GM12892 (cell line): ENCODE measurements at places on chromosomes 1 and 21.

- DNase-seq, result no peak
These were observed 154.5 kb downstream of the PEX14 start for GRCh38 chr1:10629091-10629815.

DNA sequence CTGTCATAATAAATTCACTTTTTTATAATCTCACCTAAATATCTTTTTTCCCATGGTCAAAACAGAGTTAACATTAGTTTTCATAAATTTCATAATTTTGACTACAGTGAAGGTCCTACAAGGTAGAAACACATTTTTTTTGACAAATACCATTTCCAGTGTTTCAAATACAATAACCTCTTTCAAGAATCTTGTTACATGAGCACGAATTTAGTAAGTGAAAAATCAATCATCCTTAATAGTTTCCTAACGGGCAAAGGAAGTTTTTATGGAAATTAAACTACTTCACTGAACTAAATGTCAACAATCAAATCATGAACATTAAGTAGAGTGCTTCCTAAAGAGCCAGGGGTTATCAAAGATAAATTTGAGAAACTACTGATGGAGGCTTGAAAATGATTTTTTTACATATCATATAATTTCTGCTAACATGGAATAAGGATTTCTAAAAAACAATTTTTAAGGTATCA lies 35.4 kb downstream of the ABL2 start:
- no peak for DNase-seq

- DNase-seq, result no peak
These were observed 14.6 kb downstream of the DSCAM start for GRCh38 chr21:40832316-40832715.

GRCh38 chr1:52157582-52157981 lies 15.7 kb downstream of the ZFYVE9 start:
- DNase-seq, result no peak

- DNase-seq, result no peak
These were observed 110.4 kb upstream of the IFFO2 start for GRCh38 chr1:19066874-19067181.

DNA sequence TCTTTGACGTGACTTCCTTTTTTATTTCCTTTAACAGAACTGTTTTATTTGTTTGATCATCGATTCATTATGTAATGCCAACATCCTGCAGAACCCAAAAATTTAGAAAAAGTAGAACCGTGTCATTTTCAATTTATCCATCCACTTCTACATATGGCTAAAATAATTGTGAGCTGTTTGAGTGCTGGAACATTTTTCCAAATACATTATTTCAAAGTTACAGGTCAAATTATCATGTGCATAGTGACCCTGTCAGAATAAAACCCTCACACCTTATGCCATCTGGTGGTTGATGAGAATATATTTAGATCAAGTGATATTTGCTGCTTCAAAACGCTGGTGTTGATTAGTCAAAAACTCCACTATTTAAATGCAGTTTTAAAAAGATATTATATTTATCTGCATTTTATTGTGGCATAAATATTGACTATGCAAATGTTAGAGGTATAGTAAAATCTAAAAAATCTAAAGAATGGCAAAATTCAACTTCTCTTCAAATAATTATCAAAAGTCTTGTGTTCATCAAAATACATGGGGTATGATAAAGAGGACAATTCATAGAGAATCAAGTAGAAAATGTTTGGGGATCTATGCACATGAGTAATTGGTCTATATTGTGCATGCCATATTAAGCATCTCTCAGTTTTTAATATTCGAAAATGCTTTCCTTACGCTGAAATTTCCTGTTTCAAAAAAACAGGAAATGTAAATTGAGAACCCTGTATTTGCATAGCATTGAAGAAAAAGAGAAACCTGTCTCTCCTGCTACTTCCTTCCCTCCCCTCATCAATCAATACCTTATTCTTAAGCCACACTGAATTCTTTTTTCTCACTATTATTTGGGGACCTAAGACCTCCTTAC lies 39.7 kb downstream of the UBE2U start:
- no peak for DNase-seq

- DNase-seq, result no peak
These were observed 492.0 kb upstream of the USP24 start for GRCh38 chr1:55707196-55707595.

- DNase-seq, result no peak
These were observed 120.9 kb downstream of the ATG4C start for GRCh38 chr1:62904856-62905225.

DNA sequence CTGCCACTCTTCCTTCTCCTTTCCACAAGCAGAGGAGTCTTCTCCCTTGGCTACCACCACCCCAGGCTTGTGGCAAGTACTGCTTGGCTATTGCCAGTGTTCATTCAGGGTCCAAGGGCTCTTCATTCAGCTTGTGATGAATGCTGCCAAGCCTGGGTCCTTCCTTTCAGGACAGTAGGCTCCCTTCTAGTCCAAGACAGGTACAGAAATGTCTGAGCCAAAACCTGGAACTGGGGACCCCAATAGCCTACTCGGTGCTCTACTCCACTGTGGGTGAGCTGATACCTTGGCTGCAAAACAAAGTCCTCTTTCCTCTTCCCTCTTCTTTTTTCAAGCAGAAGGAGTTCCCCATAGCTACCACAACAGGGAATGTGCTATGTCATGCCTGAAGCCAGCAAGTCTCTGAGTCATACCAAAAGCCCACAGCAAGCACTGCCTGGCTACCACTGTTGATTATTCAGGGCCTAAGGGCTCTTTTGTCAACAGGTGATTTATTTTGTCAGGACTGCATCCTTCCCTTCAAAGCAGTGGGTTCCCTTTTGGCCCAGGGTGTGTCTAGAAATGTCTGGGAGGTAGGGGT lies 268.9 kb downstream of the HHAT start:
- no peak for DNase-seq
